ENCODE measurements at places on chromosomes 2 and 18.

DNA sequence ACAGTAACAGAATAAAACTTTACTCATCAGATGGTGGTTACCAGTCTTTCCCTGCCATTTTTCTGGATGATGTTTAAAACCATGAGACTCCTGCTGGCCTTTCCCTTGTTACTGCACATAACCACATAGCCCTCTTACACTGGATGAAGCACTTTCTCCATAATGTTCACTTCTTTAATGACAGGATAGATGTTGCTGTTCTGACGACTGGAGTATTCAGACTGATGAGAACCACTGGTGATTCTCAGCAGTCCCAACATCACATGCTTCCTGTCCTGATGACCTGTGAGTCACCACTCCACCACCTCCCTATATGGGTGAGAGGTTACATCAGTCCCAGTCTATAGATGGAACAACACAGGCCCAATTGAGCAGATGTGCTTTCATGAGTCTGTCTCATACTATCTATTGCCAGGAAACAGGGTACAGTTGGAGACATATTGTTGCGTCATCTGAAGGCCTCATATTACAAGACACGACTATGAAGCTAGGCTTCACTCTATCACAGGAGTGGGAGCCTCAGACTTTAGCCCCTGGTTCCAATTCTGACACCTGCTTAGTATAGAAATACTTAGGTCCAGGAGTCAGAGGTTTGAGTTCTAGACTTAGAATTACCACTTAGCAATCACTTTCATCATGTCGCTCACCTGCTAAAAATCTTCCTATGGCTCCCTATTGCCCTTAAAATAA is 145.7 kb upstream of the KLF7 start:
- no peak for DNase-seq

- DNase-seq, result peak; percentile 36
These were observed 63.5 kb upstream of the CNTNAP5 start for GRCh38 chr2:123961576-123961975.

- DNase-seq, result peak; percentile 12
These were observed 93.8 kb upstream of the LDAH start for GRCh38 chr2:20916604-20917286.

DNA sequence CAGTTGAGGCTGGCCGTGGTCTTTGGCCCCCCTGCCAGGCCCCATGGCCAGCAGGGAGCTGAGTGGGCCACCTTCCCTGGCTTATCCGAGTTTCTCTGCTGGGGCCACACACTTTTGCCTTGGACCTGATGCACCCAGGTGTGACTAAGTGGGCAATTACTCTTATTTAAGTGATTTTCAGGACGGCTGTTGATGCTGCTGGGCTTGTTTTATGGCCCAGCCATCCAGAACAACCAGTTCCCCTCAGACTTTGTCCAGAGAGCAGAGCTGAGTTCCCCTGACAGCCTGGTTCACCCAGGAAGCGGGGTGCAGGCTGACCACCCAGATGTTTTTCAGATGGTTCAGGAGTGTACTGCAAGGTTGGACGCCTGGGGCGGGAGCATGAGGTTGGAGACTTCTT is 68.8 kb downstream of the GLI2 start:
- no peak for DNase-seq

GRCh38 chr2:233942731-233943130 is 25.6 kb downstream of the TRPM8 start:
- DNase-seq, result no peak

GRCh38 chr2:66127061-66127460 is 307.9 kb upstream of the MEIS1 start:
- DNase-seq, result no peak

GRCh38 chr2:75020476-75020875 is 62.0 kb downstream of the POLE4 start:
- no peak for DNase-seq

- DNase-seq, result peak; percentile 92
These were observed 23.6 kb upstream of the HES6 start for GRCh38 chr2:238263204-238264071.

DNA sequence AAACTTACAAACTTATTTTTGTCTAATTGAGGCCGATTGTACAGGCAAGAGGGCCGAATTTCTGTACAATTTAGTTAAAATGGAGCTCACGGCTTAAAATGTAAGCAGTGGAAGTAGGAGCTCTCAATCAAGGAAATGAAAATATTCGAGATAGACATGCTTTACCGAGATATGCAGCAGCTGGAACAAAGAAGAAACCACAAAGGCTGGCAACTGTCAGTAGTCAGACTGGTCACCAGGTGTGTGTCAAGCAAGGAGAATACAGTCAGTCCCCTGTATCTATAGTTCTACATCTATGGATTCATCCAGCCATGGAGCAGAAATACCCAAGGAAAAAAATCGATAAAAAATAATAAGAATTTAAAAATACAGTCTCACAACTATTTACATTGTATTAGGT is 122.6 kb downstream of the WDSUB1 start:
- DNase-seq, result no peak

GRCh38 chr2:71940695-71941094 is 207.0 kb downstream of the CYP26B1 start:
- DNase-seq, result no peak

- peak; percentile 79 for DNase-seq
These were observed 3.6 kb upstream of the DLX2 start for GRCh38 chr2:172106108-172106961.

GRCh38 chr2:238291550-238292281 is 3.3 kb upstream of the PER2 start:
- DNase-seq, result no peak

- DNase-seq, result no peak
These were observed 5.7 kb upstream of the KRCC1 start for GRCh38 chr2:88061295-88061694.

DNA sequence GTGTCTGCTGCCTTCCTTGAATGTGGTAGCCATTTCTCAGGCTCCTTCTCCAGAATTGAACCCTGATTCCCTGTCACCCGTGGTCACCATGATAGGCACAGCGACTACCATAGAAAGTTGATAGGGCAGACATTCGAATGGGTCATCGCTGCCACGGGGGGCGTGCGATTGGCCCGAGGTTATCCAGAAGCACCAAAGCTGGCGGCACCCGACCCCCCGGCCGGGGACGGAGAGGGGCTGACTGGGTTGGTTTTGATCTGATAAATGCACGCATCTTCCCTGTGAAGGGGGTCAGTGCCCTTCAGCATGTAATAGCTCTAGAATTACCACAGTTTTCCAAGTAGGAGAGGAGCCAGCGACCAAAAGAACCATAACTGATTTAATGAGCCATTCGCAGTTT is 94.0 kb upstream of the ANKRD30BL start:
- DNase-seq, result no peak

- DNase-seq, result no peak
These were observed 84.2 kb downstream of the SLC39A10 start for GRCh38 chr2:195741191-195741590.

DNA sequence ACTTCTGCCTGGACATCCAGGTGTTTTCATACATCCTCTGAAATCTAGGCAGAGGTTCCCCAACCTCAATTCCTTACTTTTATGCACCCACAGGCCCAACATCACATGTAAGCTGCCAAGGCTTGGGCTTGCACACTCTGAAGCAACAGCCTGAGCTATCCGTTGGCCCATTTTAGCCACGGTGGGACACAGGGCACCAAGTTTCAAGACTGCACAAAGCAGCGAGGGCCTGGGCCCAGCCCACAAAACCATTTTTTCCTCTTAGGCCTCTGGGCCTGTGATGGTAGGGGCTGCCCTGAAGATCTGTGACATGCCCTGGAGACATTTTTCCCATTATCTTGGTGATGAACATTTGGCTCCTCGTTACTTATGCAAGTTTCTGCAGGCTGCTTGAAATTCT is 5.9 kb downstream of the C2orf69 start:
- DNase-seq, result peak; percentile 8

DNA sequence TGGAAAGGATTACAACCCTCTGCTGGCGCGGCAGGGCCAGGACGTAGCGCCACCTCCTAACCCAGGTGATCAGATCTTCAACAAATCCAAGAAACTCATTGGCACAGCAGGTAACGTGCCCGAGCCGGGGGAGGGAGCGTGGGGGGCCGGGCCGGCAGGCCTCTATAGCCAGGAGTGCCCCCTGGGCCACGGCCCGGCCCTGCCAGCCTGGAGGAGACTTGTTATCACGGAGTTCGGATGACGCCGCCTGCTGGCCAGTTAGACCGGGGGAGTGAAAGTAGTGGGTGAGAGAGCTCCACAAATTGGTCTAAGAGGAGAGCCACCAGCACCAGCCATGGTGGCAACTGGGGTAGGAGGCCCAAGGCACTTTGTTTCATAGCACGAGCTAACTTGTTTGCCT is 8.6 kb upstream of the TMEM214 start:
- peak; percentile 90 for DNase-seq

GRCh38 chr2:55776966-55777365 is 83.3 kb upstream of the PNPT1 start:
- no peak for DNase-seq

DNA sequence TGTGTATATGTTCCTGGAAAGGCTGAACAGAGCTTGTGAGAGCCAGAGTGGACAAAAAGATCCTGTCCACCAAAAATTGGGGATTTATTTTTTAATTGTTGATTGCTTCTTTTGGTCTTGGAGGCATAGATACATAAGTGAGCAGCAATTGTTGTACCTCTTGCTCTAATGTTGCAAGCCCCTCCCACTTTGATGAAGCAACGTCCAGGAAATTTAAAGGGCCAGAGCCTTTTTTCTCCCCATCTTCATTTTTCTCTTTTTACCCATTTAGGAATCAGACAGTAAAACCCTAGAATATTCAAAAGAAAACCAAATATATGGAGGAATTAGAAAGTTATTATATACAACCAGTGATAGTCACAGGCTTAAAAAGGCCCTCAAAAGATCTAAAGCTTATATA is 871.8 kb upstream of the NRXN1 start:
- DNase-seq, result peak; percentile 6

DNA sequence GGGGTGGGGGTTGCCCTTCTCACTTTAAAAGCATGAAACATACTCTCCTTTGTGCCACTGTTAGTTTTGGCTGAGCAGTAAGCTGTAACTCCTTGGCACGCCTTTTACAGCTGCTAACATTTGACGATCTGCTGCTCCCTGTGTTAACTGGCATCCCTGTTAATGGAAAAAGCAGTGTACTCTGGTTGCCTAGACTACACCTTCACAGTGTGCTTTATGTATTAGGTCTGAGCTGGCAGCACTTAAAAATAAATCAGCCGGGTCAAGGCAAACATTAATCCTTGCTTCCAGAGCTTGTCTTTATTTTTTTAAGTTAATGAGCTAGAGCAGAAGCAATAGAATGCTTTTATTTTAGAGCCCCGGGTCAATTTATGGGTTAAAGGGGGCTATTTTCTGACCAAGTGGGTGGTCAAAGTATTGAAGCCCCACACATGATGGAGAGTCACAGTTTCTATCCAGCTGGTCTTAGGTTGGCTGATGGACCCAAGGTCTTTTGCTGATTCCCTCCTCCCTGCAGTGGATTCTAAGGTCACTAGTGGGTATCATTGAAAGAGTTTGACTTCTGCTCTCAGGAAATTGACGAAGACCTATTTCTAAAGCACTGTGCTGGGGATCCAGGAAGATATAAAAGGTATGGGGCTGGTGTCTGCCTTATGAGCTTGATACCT is 54.5 kb downstream of the CFAP221 start:
- no peak for DNase-seq

- DNase-seq, result no peak
These were observed 52.7 kb downstream of the CUL3 start for GRCh38 chr2:224532441-224532840.

DNA sequence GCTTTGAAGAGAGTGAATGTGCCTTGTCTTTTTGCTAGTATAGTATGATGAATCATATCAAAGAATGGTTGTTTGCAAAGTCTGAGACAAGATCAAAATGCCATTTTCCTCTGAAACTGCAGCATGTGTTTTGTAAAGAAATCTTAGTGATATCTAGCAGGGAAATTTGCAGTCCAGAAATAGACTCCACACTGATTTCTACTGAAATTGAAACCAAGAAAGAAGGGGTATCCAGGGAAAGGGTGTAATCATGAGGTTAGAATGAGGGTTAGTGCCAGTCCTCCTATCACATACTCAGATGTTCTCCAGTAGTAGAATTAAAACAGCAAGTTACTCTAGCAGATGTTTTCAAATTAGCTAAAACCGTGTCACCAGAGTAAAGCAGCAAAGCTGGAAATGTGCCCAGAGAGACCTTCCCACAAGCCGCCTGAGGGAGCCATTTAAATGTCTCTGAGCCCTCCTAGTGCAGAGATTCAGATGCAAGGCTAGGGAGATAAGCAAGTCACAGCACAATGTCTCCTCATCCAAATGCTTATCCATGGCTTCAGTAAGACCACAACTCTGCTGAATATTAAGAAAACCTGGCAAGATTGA is 4.9 kb downstream of the DLGAP1 start:
- no peak for DNase-seq

GRCh38 chr2:181052523-181052891 is 72.1 kb downstream of the UBE2E3 start:
- DNase-seq, result no peak

GRCh38 chr2:28429636-28430376 is 37.1 kb downstream of the FOSL2 start:
- DNase-seq, result no peak

DNA sequence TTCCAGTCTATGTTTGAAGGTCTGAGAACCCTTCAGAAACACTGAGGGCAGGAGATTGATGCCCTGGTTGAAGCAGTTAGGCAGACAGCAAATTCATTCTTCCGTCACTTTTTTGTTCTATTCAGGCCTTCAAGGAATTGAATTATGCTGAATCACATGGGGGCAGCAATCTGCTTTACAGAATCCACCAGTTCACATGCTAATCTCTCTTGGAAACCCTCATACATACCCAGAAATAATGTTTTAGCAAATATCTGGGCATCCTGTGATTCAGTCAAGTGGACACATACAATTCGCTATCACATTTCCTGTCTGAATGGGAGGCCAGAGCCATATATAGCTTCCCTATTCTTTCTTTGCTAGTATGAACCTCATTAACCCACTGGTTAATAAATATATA is 301.4 kb upstream of the CNTNAP5 start:
- DNase-seq, result no peak

Measured in GM23338 (cell line).